Panc1 (cell line): ENCODE measurements at places on chromosomes 12 and 14. TPM values are rescaled to one million over a fixed set of nuclear protein-coding genes. Genes with fewer than 3 reads are reported as not detected.

DNA sequence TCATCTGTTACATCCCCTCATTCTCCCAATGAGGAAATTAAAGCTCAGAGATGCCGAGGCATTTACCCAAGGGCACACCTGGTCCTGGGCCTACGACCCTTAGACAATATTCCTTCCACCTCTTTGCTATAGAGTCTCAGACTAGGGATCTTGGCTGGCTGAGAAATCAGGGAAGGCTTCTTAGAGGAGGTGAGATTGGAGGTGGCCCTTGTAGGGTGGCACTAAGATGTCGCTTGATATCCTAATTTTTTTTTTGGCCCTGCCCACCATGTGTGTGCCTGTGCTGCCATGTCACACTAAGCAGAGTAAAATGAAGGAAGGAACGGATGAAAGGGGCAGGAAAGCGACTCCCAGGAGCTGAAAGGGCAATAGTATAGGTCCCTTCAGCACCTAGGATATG, 20.6 kb downstream of the BDKRB2 start:
- no peak for DNase-seq

DNA sequence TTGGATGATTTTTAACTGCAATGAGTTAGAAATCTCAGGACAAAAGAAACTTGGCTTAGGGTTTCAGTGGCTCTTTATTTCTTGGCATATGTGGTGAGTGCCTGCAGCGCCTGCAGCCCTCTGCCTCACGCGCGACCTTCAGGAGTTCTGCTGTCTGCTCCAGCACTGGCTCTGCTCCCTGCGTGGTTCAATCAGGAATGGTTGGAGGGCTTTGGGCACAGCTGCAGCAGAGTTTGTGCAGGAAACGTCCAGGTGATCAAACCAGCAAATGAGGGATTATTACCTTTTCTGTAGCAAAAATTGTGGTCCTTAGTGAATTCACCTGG, 19.8 kb downstream of the PPM1H start:
- no peak for DNase-seq

DNA sequence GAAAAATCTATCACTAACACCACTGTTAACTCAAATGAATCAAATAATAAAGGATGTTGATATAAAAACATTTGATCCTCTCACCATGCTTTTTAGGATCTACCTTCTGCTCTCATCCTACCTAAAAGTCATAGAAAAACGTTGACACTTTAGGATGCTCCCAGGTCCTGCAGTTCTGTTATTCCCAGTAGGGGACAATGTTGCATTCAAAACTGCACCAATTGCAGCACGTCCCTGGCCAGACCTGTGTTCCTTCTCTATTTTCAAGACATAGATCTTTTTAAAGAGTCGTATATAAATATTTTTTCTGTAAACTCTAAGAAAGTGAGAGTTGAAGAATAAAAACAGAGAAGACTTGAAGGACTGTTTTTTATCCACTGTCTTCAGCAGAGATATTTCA, 8.8 kb downstream of the AICDA start:
- no peak for DNase-seq

DNA sequence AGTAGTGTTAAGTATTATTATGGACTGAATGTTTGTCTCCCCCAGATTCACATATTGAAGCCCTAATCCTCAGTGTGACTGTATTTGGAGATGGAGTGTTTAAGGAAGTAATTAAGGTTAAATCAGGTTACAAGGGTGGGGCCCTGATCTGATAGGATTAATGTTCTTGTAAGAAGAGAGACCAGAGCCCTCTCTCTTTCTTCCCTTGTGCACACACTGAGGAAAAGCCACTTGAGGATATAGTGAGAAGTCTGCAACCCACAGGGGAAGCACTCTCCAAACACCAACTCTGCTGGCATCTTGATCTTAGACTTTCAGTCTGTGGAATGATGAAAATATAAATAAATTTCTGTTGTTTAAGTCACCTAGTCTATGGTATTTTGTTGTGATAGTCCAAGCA, 2.2 kb upstream of the KLRG1 start:
- DNase-seq, result no peak

DNA sequence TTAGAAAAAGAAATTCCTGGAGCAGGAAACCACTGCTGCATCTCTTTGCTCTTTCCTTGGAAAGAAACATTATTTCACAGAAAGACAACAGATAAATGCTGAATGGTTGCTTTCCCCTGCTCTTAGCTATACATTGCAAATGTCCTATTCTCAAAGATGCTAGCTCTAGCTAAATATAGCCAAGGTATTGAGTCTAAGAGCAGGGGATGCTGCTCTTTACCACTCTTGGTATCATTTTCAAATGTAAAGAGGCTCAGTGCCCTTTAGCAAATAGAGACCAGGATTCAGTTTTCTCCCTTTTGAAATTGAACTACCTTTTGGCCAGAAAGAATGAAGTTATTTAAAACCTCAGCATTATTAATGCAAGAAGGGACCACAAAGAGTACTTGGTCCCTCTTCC, 104.0 kb upstream of the FUT8 start:
- no peak for DNase-seq

DNA sequence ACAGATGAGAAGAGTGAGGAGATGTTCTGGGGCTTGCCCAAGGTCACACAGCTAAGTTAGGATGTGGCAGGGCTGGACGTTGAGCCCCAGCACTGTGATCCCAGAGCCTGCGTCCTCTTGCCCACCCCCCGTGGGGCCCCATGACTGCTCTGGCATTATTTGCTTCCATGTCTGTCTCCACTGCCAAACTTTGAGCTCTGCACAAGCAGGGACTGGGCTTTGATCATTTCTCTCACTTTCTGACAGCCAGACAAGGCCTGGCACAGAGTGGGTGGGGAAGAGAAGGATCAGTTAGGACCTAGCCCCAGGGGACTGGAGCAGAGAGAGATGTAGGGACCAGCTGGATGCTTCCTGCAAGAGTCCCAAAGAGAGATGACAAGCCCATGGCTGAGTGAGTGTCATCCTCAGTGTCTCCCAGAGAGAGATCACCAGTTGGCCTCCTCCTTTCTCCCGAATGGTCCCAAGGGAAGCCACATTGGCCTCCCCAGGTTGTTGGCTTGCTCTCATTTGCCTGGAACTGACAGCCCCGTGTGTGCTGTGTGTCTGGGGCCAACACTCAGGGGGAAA, 126.7 kb upstream of the PWP1 start:
- DNase-seq, result no peak

The LRFN5 gene
- total RNA-seq, result 9.8 TPM

The FAM90A1 gene
- not detected for total RNA-seq

DNA sequence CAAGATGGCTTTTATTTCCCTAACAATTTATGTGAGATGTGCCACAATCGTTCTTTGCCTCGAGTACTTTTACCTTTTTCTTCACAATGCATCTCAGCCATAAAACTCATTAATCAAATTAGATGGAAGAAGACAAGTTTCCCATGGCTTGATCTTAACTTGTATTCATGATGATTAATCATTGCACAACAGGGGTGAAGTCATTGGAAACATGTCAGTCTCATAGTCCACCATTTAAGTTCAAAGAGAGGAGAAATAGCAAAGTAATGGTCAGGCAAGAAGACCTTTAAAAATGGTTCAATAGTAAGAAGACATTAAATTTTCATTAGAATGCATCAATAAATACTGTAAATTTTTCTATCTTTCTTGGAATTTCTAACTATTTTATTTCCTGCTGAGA, 136.3 kb downstream of the FOXG1 start:
- DNase-seq, result no peak

DNA sequence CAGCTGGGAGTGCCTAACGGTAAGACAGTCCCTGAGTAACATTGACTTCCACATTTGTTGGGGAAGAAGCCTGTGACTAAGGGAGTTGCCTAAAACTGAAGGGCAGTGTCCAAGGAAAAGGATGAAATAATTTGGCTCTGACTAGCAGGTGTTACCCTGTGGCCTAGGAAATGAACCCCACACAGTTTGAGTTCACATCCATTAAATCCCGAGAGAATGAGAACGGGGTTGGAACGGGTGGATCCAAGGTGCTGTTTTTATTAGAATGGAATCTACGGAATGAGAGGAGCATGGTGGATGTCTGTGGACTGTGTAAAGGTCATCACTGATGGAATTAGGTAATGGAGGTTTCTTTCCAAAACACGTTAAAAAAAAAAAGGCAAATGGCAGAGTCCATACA, 324.0 kb downstream of the MED13L start:
- no peak for DNase-seq

DNA sequence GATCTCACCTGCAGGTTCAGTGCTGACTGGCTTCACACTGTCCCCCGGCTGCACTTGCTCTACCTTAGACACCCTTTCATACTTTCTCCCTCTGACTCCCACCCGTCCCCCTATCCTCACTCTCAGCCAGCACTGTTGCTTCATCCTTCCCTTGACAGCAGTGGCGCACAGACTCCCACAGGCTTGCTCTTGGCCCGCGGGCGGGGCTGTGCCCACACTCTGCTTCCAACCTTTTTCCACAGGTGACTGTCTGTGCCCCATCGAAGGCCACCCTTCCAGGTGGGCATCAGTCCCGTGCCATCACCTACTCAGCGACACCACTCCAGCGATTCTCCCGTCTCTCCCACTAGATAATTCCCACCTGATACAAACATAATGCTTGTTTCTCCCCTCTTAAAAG, 1.0 kb upstream of the RPS6KL1 start:
- DNase-seq, result no peak

DNA sequence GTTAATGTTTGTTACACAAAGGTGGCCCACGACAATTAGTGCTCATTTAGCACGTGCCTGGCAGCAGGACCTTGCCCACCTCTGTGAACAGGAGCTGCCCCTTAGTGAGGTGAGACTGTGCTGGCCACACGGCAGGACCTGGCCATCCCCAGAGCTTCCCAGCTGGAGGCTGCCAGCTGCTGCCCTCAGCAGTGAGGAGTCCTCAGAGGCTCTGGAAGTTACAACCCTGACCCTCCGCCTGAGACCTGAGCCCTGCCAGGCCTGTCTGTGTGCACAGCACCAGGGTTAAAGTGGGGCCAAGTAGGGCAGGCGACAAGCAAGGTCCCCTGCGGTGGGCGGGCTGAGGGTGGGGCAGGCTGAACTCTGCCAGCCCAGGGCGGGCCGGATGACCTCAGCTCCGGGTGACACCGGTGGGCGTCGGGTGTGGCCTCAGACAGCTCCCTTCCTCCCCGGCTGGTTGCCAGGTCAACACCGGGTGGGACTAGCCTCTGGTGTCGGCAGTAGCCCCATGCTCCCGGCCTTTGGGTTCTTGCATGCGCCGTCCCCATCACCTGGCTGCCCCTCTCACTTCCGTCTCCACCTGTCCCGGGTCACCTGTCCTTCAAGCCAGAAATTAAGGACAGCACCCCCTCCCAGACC, 9.2 kb upstream of the LBHD2 start:
- DNase-seq, result no peak
